T-cell (primary cell): ENCODE measurements at places on chromosomes 2 and 18. TPM values are rescaled to one million over a fixed set of nuclear protein-coding genes. Genes with fewer than 3 reads are reported as not detected.

The FHOD3 gene
- 0.06 TPM for total RNA-seq

GRCh38 chr2:216693414-216694080 lies 1.8 kb downstream of the IGFBP5 start:
- peaks cover 46% of the 10 kb centered on the region for H3K4me1 ChIP-seq
- H3K36me3 ChIP-seq, result no peaks in the 10 kb centered on the region
- no peak overlapping the region for H3K27ac ChIP-seq
- peak overlapping the region; percentile 80 for H3K4me3 ChIP-seq
- DNase-seq, result no peak

DNA sequence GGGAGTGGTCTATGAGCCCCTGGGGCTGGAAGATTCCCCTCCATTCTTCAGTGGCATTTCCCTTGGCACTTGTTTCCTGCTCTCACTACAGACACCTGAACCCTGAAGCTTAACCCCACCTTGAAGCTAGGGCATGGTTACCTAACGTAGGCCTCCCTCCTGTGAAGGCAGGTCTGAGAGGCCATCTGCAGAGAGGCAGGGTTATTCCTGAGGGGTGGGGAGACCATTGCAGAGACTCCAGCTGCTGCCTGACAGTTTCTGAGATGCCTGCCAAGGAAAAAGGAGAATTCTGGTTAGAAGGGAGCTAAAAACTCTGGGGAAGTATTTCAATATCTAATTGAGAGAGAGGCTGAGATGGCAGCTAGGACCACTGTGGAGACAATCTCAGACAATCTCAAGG lies 119.3 kb upstream of the NDUFV2 start:
- H3K36me3 ChIP-seq, result no peaks in the 10 kb centered on the region
- DNase-seq, result no peak
- no peaks in the 10 kb centered on the region for H3K27me3 ChIP-seq
- no peaks in the 10 kb centered on the region for H3K4me1 ChIP-seq
- H3K4me3 ChIP-seq, result no peak overlapping the region
- no peak overlapping the region for H3K27ac ChIP-seq

- H3K36me3 ChIP-seq, result no peaks in the 10 kb centered on the region
- H3K27me3 ChIP-seq, result no peaks in the 10 kb centered on the region
- DNase-seq, result no peak
- H3K27ac ChIP-seq, result no peak overlapping the region
- H3K4me3 ChIP-seq, result no peak overlapping the region
- H3K4me1 ChIP-seq, result no peaks in the 10 kb centered on the region
These were observed 91.2 kb upstream of the DNER start for GRCh38 chr2:229805559-229805958.

- H3K4me3 ChIP-seq, result no peak overlapping the region
- H3K4me1 ChIP-seq, result no peaks in the 10 kb centered on the region
- no peaks in the 10 kb centered on the region for H3K36me3 ChIP-seq
These were observed 567.6 kb downstream of the PLCL1 start for GRCh38 chr2:198371921-198372543.

DNA sequence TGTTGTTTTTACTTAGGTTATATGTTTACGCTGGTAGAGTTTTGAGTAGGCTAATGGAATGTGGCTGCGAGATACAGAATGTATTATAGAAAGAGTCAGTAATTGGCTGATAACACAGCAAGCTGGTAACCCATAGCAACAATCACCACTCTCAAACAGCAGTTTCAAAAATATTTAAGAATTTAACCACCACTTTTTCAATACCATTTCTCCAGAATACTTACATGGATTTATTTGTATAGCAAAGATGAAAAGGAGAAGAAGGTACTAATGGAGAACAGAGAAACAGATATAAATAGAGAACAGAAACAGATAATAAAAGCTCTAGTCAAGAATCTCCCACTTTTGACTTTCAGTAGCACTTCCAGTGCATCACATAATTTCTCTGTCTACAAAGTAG lies 188.3 kb upstream of the SLC39A10 start:
- no peak overlapping the region for H3K27ac ChIP-seq
- no peak overlapping the region for H3K4me3 ChIP-seq
- H3K27me3 ChIP-seq, result no peaks in the 10 kb centered on the region
- peaks cover 3% of the 10 kb centered on the region for H3K4me1 ChIP-seq
- H3K36me3 ChIP-seq, result no peaks in the 10 kb centered on the region

The IL36B gene
- not detected for total RNA-seq

The CFAP210 gene
- total RNA-seq, result 0.96 TPM

- H3K27me3 ChIP-seq, result no peaks in the 10 kb centered on the region
- DNase-seq, result no peak
- no peaks in the 10 kb centered on the region for H3K36me3 ChIP-seq
- H3K4me1 ChIP-seq, result no peaks in the 10 kb centered on the region
- no peak overlapping the region for H3K27ac ChIP-seq
These were observed 921.1 kb downstream of the DSC3 start for GRCh38 chr18:30121397-30121796.

DNA sequence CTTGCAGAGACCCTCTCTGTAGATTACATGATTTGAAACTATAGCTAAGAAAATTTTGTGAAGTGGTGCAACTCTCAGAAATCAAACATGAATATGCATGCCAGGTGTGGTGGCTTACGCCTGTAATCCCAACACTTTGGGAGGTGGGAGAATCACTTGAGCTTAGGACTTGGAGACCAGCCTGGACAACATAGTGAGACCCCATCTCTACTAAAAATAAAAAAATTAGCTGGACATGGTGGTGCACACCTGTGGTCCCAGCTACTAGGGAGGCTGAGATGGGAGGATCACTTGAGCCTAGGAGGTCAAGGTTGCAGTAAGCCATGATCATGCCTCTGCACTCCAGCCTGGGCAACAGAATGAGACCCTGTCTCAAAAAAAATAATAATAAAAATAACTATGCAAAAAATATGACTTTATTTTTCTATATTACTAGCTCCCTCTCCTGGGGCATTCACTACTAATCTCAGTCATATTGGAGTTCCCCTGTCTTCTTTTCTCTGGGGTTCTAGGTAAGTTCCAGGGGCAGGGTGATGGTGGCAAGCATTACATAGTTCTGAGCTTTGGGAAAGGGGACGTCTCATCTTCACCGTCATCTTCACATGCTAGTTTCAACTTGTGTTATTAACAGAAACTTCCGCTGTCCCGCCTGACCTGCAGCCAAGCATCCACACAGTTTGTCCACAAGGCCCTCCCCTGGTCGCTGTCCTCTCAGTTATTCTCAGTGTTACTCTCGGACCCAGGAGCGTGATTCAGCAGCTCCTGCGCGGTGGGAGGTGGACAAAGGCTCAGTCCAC lies 96.8 kb upstream of the MBOAT2 start:
- H3K27me3 ChIP-seq, result no peaks in the 10 kb centered on the region
- no peak overlapping the region for H3K27ac ChIP-seq
- no peaks in the 10 kb centered on the region for H3K4me1 ChIP-seq
- H3K36me3 ChIP-seq, result no peaks in the 10 kb centered on the region
- no peak for DNase-seq

- peaks cover 26% of the 10 kb centered on the region for H3K4me1 ChIP-seq
- H3K4me3 ChIP-seq, result no peak overlapping the region
- DNase-seq, result no peak
These were observed 8.0 kb downstream of the SP100 start for GRCh38 chr2:230423851-230424458.

DNA sequence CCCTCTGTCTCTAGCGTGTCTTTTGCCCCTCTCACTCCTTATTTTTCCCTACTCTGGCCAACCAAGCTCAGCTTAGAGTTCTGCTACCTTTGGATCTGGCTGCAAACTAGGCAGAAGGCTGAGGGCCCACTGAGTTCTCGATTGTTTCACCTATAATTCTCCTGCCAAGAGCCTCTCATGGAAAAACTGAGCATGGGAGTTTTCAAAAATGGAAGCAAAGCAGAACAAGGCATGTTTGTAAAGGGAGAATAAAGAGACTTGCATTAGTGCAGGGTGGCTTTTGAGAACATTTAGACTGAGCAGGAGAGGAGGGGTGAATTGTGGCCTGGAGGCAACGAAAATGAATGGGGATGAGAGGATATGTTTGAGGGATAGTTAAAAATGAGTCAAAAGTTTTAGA lies 45.9 kb downstream of the FSHR start:
- no peaks in the 10 kb centered on the region for H3K4me1 ChIP-seq
- no peak overlapping the region for H3K4me3 ChIP-seq
- no peaks in the 10 kb centered on the region for H3K36me3 ChIP-seq
- no peak for DNase-seq

- no peaks in the 10 kb centered on the region for H3K27me3 ChIP-seq
- no peak overlapping the region for H3K27ac ChIP-seq
- no peak for DNase-seq
- H3K4me1 ChIP-seq, result no peaks in the 10 kb centered on the region
These were observed 102.8 kb upstream of the TFCP2L1 start for GRCh38 chr2:121387591-121388325.

DNA sequence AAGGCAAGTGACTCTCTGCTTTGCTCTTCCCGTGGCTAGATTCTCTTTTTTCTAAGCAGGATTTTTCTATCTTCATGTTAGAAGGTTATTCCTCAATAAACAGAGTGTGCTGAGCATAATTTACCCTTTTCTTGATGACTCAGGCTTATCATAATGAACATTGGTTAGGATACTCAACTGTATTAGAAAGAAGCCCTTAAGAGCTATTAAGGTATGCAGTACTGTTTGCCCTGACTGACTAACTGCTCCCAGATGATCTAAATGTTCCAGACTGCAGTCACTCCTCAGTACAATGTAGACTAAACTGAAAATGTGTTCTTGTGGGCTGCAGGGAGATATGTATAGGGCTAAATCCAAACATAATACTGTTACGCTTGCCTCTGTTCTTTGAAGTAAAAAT lies 687.8 kb downstream of the NUP35 start:
- H3K4me1 ChIP-seq, result no peaks in the 10 kb centered on the region
- H3K4me3 ChIP-seq, result no peak overlapping the region
- H3K27me3 ChIP-seq, result no peaks in the 10 kb centered on the region
- H3K27ac ChIP-seq, result no peak overlapping the region
- no peaks in the 10 kb centered on the region for H3K36me3 ChIP-seq
- no peak for DNase-seq

The NOSTRIN gene
- 0.13 TPM for total RNA-seq

The SLC4A5 gene
- 10.1 TPM for total RNA-seq
